Heart left ventricle (tissue), 16 donors: ENCODE measurements at places on chromosomes 7 and 10. TPM values are rescaled to one million over a fixed set of nuclear protein-coding genes. Genes with fewer than 3 reads are reported as not detected.

- no peaks in the 10 kb centered on the region for H3K36me3 ChIP-seq
- H3K27ac ChIP-seq, result peak overlapping the region; percentile 36
- no peaks in the 10 kb centered on the region for H3K27me3 ChIP-seq
- peak; percentile 47 for DNase-seq
Measured at GRCh38 chr7:80624763-80625162, 13.7 kb upstream of the CD36 start.

Gene TMEM178B
- 23.1 TPM for total RNA-seq

GRCh38 chr7:148662646-148663045, 36.1 kb upstream of the CUL1 start:
- no peak overlapping the region for H3K27ac ChIP-seq
- H3K27me3 ChIP-seq, result no peaks in the 10 kb centered on the region
- H3K36me3 ChIP-seq, result no peaks in the 10 kb centered on the region
- no peaks in the 10 kb centered on the region for H3K4me1 ChIP-seq

Gene AKR1C2
- 14.9 TPM for total RNA-seq

- peaks cover 36% of the 10 kb centered on the region for H3K27me3 ChIP-seq
- no peak for DNase-seq
- no peak overlapping the region for H3K27ac ChIP-seq
- no peaks in the 10 kb centered on the region for H3K4me1 ChIP-seq
- no peak overlapping the region for H3K4me3 ChIP-seq
Measured at GRCh38 chr10:100876585-100877460, 35.9 kb upstream of the SLF2 start.

- no peak overlapping the region for H3K4me3 ChIP-seq
- H3K4me1 ChIP-seq, result no peaks in the 10 kb centered on the region
- no peaks in the 10 kb centered on the region for H3K36me3 ChIP-seq
- H3K27me3 ChIP-seq, result no peaks in the 10 kb centered on the region
- H3K27ac ChIP-seq, result no peak overlapping the region
Measured at GRCh38 chr10:17146892-17147291, 17.3 kb upstream of the CUBN start.
